ENCODE measurements at places on chromosomes 12 and 14. TPM values are rescaled to one million over a fixed set of nuclear protein-coding genes. Genes with fewer than 3 reads are reported as not detected.

- no peaks in the 10 kb centered on the region for H3K36me3 ChIP-seq
- H3K27ac ChIP-seq = no peak overlapping the region
- H3K4me3 ChIP-seq = no peak overlapping the region
- peaks cover 3% of the 10 kb centered on the region for H3K27me3 ChIP-seq
- no peak for DNase-seq
Observed at GRCh38 chr12:92581604-92582003, 121.2 kb upstream of the PLEKHG7 start.

GRCh38 chr14:32457213-32457920 lies 128.3 kb downstream of the AKAP6 start:
- no peaks in the 10 kb centered on the region for H3K27me3 ChIP-seq
- no peaks in the 10 kb centered on the region for H3K36me3 ChIP-seq

DNA sequence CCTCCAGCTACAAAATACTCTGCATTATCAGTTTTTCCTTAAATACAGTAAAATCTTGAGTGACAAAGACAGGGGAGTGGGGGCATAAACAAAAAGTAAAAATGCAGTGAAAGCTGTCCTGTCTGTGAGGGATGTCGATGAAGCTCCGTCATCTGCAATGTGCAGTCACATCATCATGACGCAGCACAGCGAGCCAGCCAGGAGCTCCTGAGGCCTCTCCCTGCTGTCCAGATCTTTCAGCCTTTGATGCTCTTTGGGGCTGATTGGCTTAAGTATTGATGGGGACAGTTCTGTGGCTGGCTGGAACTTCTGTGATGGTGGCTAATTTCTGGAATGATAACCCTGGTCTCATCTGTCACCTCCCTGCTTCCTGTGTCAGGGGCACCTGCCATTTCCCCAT lies 54.6 kb upstream of the TRAF3 start:
- H3K4me1 ChIP-seq = no peaks in the 10 kb centered on the region
- no peak overlapping the region for H3K27ac ChIP-seq
- peaks cover 13% of the 10 kb centered on the region for H3K36me3 ChIP-seq
- H3K4me3 ChIP-seq = no peak overlapping the region
- H3K27me3 ChIP-seq = no peaks in the 10 kb centered on the region

Gene TBX3
- total RNA-seq = 1.1 TPM

DNA sequence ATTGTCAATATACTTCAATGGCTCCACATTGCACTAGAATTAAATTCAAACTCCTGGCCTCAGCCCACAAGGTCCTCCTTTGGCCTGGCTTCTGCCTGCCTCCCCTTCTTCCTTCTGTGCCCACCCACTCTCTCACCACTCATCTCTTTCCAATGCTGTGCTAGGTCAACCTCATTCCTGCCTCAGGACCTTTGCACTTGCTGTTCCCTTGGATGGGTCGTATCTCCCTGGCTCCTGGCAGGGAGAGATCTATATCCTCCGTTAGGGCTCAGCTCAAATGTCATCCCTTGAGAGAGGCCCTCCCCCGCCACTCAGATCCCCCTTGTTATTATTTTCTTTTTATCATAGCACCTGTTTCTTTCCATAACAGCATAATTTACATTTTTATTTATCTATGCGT lies 79.9 kb upstream of the LHX5 start:
- H3K27ac ChIP-seq = no peak overlapping the region
- no peak overlapping the region for H3K4me3 ChIP-seq
- no peaks in the 10 kb centered on the region for H3K4me1 ChIP-seq

GRCh38 chr12:43676183-43676813 lies 82.3 kb downstream of the PUS7L start:
- no peak overlapping the region for H3K4me3 ChIP-seq
- H3K4me1 ChIP-seq = no peaks in the 10 kb centered on the region
- peaks cover 1% of the 10 kb centered on the region for H3K27me3 ChIP-seq
- no peaks in the 10 kb centered on the region for H3K36me3 ChIP-seq
- peak; percentile 16 for DNase-seq

DNA sequence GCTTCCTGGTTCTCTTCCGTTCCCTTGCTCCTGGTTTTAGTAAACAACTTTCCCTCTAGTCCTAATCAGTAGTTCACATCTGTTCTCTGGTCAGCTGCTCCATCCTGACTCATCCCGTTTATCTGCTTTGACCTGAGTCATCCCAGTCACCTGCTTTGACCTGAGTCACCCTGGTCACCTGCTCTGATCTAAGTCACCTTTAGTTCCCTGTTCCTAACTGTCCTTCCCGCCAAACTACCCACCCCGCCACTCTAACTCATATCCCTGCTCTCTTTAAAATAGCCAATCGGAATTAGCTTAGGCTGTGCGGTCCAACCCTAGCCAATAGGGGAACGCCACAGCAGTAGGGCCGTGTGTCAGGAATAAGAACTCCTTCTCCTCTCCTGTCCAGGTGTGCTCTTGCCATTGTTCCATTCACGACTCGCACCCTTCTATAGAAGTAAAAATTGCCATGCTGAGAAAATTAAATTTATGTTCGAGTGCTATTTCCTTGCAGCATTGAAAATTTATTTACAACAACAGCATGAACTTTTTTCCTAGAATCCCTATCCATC lies 3.1 kb upstream of the ANKRD33 start:
- peak overlapping the region; percentile 89 for H3K27ac ChIP-seq
- H3K36me3 ChIP-seq = no peaks in the 10 kb centered on the region

DNA sequence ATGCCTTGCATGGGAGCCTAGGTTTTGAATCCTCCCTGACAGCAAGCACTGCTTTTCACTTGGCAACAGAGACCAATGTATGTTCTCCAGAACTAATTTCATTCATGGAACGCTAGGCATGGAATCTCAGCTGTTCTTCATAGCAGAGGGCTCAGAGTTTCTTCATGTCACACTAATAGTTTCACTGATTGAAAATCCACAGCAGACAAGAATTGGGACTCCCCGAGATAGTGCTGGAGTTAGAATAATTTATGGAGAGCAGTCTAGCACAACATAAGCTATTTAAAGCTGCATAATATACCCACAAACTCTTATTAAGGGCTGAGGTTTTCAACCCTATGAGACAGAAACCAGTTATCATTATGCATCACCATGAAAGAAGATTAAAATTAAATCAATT lies 342.5 kb downstream of the TMEM132D start:
- H3K4me1 ChIP-seq = no peaks in the 10 kb centered on the region
- no peaks in the 10 kb centered on the region for H3K36me3 ChIP-seq
- H3K27ac ChIP-seq = no peak overlapping the region
- H3K27me3 ChIP-seq = no peaks in the 10 kb centered on the region
- no peak for DNase-seq

- H3K4me1 ChIP-seq = peaks cover 11% of the 10 kb centered on the region
- peak overlapping the region; percentile 64 for H3K27ac ChIP-seq
- peak; percentile 94 for DNase-seq
Observed at GRCh38 chr12:62903151-62903550, 31.8 kb downstream of the PPM1H start.

- H3K4me3 ChIP-seq = no peak overlapping the region
- H3K27ac ChIP-seq = peak overlapping the region; percentile 80
- peak; percentile 89 for DNase-seq
- H3K36me3 ChIP-seq = no peaks in the 10 kb centered on the region
- H3K4me1 ChIP-seq = peaks cover 33% of the 10 kb centered on the region
- no peaks in the 10 kb centered on the region for H3K27me3 ChIP-seq
Observed at GRCh38 chr12:89389755-89390661, 37.7 kb upstream of the DUSP6 start.

- peak; percentile 8 for DNase-seq
- H3K4me3 ChIP-seq = no peak overlapping the region
- no peak overlapping the region for H3K27ac ChIP-seq
- peaks cover 16% of the 10 kb centered on the region for H3K27me3 ChIP-seq
- no peaks in the 10 kb centered on the region for H3K4me1 ChIP-seq
- H3K36me3 ChIP-seq = no peaks in the 10 kb centered on the region
Observed at GRCh38 chr14:74425525-74426201, 347 bp downstream of the SYNDIG1L start.

- no peaks in the 10 kb centered on the region for H3K27me3 ChIP-seq
- no peak for DNase-seq
- H3K36me3 ChIP-seq = no peaks in the 10 kb centered on the region
- no peak overlapping the region for H3K4me3 ChIP-seq
- no peaks in the 10 kb centered on the region for H3K4me1 ChIP-seq
Observed at GRCh38 chr12:113642672-113643071, 171.0 kb upstream of the LHX5 start.

Data from endothelial cell of umbilical vein (primary cell).